ENCODE measurements at places on chromosomes 7 and 10.

GRCh38 chr7:105213611-105214010, 175.1 kb downstream of the SRPK2 start:
- no peak for DNase-seq

- no peak for DNase-seq
These were observed 203.7 kb downstream of the WDR11 start for GRCh38 chr10:121054874-121055273.

DNA sequence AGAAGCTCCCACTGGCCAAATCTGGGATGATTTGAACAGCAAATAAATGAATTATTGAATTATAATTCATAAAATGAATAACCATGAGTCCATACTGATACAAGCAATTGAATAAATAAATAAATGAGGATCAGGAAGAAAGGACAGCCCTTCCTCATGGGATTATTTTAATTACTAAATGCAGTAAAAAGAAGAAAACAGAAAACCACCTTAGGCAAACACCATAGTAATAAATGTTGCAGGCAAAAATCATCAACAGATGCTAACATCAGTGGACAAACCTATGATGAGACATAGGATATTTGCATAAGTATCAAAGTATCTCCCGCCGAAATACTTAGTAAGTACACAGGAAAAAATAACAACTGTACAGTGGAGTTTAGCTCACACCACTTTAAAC, 33.2 kb downstream of the RAPGEF5 start:
- no peak for DNase-seq

DNA sequence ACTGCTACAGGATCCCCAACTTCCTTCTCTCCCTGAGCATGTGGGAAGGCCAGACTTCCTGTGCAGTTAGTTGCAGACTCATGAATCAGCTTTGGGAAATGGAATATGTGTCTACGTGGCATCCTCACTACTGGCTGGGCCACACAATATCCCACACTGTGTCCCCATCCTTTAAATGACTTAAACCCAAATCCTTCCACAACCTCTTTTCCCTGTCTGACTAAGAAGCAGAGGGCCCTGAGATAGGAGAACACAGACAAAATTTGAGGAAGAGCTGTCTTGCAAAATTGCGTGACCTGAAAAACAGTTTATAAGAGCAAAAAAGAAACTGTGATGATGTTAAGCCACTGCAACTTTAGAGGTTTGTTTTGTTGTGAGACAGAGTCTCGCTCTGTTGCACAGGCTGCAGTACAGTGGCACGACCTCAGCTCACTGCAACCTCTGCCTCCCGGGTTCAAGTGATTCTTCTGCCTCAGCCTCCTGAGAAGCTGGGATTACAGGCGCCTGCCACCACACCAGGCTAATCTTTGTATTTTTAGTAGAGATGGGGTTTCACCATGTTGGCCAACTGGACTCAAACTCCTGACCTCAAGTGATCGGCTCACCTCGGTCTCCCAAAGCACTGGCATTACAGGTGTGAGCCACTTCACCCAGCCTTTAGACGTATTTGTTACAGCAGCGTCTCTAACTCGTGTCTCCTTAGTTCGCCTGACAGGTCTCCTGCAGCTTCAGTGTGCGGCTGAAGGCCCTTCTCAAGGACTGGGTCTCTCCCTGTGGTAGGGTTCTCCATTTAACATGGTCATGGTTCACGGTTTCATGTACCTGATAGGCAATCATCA, 46.9 kb upstream of the SFMBT2 start:
- DNase-seq: no peak

- no peak for DNase-seq
These were observed 80.1 kb upstream of the APBB1IP start for GRCh38 chr10:26358071-26358470.

GRCh38 chr7:48161407-48162125, 9.7 kb upstream of the ABCA13 start:
- DNase-seq: no peak

DNA sequence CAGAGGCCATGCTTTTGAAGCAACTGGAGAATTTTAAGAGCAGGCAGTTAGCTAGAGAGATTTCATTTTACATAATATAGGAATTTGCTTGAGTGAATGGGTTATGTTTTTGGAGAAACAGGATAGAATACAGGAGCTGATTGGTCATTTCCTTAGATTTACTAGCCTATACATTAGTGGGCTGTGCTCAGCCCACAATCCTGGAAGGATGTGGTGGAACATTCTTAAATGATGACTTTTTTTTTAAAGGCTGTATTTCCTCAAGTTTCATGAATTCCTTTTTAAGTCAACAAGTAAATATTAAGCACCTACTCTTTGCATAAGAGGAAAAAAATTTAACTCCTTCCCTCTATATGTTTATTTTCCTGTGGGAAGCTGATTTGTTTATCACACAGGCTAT, 314.4 kb upstream of the BMPER start:
- DNase-seq: no peak

- no peak for DNase-seq
These were observed 46.3 kb upstream of the HBP1 start for GRCh38 chr7:107122486-107122911.

DNA sequence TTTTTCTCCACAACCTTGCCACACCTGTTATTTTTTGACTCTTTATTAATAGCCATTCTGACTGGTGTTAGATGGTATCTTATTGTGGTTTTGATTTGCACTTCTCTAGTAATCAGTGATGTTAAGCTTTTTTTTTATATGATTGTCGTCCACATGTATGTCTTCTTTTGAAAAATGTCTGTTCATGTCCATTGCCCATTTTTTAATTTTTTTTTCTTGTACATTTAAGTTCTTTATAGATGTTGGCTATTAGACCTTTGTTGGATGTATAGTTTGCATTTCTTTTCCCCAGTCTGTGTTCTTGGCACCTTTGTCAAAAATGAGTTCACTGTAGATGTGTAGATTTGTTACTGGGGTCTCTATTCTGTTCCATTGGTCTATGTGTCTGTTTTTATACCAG, 28.8 kb downstream of the ZSCAN25 start:
- no peak for DNase-seq

- DNase-seq: no peak
These were observed 35.3 kb downstream of the TRRAP start for GRCh38 chr7:98913612-98914011.

DNA sequence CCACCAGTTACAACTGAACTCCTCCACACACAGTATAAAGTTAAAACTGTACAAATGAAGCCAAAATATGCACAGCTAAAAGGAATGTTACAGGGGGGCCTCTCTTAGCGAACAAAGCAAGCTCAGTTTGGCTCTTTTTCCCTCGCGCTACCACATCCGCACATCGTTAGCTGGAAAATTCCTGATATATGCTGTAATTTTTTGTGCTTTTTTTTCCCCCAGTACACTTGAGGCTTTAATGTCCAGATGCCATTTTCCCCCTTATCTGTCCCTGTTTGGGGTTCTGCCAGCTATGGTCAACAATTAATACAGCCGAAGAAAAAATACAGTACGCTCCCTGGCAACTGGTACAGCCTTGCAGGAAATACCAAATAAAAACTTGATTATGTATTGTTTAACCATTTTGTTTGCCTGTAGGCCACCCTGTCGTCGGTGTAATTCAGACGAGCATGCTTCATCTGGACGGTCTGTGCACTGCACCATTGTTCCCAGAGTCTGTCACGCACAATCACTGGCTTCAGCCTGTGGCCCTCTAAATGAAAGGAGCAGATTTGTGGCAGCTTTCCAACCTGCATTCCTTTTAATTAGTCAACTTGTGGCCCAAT, 108.1 kb upstream of the FAM133B start:
- no peak for DNase-seq
